ENCODE measurements at places on chromosomes 4 and X.

DNA sequence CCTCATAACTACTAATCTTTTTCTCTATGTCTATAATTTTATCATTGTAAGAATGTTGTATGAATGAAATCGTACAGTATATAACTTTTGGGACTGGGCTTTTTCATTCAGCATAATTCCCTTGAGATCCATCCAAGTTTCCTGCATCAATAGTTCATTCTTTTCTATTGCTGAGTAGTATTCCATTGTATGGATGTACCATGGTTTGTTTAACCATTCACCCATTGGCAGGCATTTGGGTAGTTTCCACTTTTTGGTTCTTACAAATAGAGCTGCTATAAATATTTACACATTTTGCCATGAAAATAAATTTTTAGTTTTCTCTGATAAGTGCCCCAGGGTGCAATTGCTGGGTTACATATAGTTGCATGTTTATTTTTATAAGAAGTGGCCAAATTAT is 659.8 kb downstream of the RAPGEF2 start:
- DNase-seq: no peak

DNA sequence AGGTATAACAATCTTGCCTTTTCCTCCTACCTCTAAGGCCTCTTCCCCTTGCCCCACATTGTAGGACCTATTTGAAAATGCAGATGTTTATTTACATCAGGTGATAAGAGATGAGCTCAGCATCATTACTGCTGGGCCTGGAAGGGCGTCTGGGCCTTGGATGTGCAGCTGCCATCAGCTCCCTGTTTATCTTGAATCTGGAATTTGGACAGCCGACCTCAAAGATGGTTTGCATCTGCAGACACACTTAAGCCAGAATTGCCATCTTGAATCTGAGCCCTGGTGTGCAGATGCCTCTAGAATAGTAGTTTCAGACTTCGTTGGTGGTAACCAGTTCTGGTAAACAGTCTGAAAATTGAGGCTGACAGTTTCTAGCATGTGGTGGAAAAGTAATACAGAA is 59.0 kb downstream of the FAM193A start:
- no peak for DNase-seq

DNA sequence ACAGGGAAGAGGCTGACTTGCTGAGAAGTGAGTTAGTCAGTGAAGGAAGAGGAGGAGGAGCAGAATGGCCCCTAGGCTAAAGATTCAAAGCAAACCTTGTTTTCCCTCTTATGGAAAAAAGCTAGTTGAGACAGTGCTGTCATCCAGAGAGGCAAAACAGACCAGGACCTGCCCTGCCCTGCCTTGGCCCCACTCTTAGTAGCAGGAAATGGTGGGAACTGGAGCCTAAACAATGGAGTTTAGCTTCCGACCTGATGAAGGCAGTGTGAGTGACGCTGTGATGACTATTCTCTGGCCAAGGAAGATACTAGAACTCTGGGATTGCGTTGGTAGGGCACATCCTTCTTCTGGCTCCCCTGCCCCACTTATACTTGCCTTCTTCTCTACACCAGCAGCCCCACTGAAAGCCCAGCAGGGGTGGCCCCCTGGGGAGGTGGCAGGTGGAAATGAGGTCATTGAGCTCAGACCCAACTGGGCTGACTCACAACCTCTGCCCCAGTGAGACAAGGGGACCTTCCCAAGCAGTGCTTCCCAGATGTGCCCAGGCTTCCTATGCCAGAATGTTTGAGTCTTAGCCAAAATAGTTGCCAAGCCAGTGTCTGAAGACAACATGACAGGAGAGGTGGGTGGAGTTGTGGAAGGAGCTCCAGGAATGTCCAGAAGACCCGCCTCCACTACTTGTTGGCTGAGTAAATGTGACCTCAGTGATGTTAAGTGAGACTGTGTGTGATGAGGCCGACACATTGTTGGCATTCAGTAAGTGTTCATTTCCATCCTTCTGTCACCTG is 38.8 kb downstream of the MSN start:
- peak; percentile 43 for DNase-seq

DNA sequence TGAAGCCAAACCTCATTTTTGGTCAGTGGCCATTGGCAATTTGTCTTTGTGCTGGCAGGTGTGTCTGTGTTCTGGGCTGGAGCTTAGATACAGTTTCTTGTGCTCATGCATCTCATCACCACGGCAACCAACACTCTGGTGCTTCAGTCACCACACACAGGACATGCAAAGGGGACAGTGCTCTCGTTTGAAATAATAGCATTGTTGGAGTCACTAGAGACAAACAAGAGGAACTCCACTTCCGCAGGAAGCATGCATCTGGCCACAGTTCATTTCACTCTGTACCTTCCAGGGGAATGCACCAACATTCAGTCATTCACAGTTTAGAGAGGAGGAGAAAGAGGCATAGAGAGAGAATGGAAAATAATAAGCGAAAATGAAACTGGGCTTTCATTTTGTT is 267.4 kb downstream of the ANK2 start:
- no peak for DNase-seq

GRCh38 chr4:155592938-155593297 is 73.7 kb upstream of the GUCY1A1 start:
- no peak for DNase-seq

- DNase-seq: no peak
Measured at GRCh38 chr4:184188443-184189400, 29.0 kb downstream of the ENPP6 start.

DNA sequence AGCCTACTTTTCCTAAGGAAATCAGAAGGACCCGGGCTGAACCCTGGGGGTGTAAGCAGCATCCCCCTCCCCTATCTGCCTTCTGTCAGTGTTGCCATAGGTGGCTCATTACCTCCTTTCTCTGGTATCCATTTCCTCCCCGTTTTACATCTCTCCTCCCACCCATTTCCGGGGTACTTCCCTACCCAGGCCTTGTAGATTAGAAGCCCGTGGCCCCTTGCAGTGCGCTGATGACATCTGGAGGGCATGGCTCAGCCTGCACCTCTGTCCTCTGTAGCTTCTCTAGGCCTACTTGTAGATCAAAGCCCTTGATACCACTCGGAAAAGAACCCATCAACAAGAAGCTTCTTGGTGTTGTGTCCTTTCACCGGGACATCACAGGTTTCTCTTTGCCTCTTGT is 71.8 kb downstream of the NBDY start:
- DNase-seq: no peak

GRCh38 chr4:169362607-169363006 is 91.9 kb upstream of the SH3RF1 start:
- DNase-seq: no peak

GRCh38 chrX:116009861-116010710 is 160.5 kb upstream of the AGTR2 start:
- DNase-seq: no peak

DNA sequence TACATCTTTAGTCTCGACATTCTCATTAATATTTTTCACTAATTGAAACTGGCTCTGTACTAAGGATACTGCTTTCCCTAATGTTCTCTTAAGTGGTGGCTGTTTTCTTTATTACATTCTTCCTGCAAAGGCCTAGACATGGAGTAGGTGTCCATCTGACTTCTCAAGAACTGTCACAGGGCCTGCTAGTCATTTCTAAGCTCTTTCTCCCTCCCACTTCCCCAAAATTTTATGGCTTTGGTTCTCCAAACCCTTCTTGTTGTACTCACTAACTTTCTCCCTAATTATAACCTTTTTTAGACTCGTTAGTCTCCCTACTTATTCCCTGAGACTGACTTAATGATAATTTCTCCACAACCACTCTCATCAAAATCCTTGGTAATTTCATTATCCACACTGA is 133.3 kb downstream of the SPOCK3 start:
- DNase-seq: no peak

GRCh38 chr4:33395731-33396485 is 2675.7 kb downstream of the PCDH7 start:
- DNase-seq: no peak

DNA sequence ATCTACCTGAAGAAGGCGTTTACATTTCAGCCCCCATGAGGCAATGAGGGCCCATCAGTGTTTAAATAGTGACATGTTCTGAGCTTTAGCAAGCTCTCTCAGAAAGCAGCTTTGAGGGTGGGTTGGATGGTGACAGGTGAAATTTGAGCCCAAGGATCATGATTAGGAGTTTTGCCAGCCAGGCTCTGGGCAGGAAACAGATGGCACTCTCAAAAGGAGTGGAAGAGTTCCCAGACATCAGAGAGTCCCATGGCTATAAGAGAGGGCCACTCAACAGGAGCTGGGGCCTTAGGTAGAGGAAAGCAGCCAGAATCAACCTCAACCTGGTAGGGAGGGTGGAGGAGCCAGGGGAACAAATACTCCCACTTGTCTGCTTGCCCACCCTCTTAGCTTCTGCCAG is 499.8 kb downstream of the MID1IP1 start:
- no peak for DNase-seq

GRCh38 chr4:148497258-148497657 is 55.0 kb upstream of the NR3C2 start:
- DNase-seq: no peak

GRCh38 chr4:118718511-118719170 is 33.4 kb downstream of the METTL14 start:
- no peak for DNase-seq

DNA sequence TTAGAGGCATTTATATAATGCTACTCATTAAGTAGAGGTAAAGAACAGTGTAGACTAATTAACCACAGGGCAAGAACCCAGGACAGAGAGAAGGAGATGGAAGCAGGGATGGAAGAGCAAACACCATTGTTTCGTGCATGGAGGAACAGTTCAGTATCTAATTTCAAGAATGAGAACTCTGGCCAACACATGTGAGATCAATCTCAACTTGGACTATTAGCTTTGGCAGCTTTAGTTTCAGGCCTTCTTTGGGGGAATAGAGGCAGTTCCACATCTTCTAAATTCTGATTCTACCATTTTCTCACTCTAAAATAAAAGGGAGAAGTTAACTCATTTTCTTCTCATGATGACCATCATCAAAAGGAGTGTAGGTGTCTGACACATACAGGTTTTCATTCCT is 207.0 kb downstream of the LDB2 start:
- no peak for DNase-seq

DNA sequence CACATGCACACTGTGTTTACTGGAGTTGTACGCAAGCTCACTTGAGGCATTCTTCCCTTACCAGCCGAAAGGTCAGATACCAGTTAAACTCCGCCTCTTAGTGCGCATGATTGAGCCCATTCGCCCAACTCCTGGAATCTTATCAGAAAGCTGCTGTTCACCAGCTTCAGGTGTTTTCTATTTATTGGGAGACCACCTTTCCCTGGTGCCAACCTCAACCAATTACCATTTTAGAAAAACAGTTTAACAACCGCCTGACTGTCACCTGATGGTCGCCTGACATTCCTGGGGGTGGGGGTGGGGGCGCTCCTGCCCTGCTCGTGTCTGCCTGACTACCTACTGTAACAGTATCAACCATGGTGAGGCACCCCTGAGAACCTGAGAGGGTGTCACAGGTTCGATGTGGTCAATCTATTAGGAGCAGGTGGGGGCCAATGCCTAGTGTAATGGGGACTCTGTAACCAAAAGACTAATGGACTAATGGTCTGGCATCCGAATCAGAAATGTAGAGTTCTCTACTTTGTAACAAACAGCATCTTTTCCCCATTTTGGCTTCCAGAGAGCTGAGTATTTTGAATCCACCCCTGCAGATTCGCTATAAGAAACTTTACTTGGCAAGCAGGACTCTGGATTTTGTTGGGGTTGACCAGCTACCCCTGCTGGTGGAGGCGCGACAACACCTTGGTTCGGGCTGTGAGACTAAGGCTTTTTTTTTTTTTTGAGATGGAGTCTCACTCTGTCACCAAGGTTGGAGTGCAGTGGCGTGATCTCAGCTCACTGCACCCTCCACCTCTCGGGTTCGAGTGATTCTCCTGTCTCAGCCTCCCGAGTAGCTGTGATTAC is 58.2 kb upstream of the ZNF157 start:
- peak; percentile 69 for DNase-seq

DNA sequence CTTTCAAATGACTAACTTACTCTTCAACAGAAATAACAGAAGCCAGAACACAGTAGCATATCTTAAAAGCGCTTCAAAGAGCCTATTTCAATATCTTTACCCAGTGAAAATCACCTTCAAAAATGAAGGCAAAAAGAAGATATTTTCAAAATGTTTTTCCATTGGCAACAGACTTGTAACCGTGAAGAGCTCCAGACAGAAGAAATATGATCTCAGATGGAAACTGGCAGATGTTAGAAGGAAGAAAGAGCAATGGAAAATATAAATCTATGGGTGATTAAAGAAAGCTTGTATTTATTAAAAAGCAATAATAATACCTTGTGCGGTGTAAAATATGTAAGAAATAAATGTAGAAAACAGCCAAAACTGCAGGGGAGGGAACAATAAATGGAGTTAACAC is 35.7 kb downstream of the PRKG2 start:
- DNase-seq: no peak

DNA sequence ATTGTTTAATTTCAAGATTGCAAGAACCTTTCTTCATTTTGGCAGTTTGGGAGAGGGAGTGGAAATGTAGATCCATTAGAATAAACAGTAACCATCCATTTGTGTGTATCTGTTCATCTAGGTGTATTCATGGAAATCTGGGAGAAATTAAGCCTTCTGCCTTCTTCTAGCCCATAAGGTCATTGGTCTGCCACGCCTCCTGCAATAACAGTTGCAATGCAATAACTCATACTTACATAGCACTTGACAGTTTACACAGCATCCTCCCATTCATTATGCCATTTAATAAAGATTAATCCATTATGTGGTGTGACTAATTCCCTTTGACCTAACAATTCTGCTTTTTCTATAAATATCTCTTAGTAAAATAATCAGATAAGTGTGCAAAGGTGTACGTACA is 42.6 kb downstream of the SHROOM4 start:
- DNase-seq: peak; percentile 39

GRCh38 chr4:165294907-165295306 is 32.6 kb upstream of the MSMO1 start:
- DNase-seq: no peak

- DNase-seq: no peak
Measured at GRCh38 chr4:123785538-123785937, 388.9 kb downstream of the SPRY1 start.

DNA sequence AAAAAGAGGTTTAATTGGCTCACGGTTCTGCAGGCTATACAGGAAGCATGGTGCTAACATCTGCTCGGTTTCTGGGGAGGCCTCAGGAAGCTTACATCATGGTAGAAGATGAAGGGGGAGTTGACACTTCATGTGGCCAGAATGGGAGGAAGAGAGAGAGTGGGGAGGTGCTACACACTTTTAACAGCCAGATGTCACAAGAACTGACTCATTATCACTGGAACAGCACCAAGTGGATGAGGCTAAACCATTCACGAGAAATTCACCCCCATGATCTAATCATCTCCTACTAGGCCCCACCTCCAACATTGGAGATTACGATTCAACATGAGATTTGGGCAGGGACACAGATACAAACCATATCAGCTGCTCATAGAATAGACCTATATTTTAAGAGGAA is 255.8 kb downstream of the OPHN1 start:
- DNase-seq: no peak

DNA sequence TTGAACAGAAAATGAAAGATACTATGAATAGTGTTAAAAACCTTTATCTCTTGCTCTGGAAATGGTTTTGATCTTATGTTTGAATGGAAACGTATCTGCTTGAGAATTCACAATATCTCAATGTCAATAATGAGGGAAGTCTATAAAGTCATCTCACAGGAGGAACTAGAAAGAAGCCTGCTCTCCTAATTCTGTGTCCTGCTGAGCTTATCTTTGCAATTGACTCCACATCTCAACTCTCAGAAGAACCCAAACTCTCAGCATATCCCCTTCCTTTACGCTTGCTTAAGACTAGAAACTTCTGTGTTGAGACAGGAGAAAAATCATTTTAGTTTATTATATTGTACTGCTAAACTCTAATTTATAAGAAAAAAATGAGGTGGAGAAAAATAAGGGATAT is 8.3 kb upstream of the PF4V1 start:
- DNase-seq: no peak

- DNase-seq: no peak
Measured at GRCh38 chr4:1675802-1676137, 8.3 kb downstream of the FAM53A start.

- DNase-seq: peak; percentile 73
Measured at GRCh38 chr4:52982255-52982945, 120.3 kb downstream of the RASL11B start.
